ENCODE measurements at places on chromosomes 3 and 15.

DNA sequence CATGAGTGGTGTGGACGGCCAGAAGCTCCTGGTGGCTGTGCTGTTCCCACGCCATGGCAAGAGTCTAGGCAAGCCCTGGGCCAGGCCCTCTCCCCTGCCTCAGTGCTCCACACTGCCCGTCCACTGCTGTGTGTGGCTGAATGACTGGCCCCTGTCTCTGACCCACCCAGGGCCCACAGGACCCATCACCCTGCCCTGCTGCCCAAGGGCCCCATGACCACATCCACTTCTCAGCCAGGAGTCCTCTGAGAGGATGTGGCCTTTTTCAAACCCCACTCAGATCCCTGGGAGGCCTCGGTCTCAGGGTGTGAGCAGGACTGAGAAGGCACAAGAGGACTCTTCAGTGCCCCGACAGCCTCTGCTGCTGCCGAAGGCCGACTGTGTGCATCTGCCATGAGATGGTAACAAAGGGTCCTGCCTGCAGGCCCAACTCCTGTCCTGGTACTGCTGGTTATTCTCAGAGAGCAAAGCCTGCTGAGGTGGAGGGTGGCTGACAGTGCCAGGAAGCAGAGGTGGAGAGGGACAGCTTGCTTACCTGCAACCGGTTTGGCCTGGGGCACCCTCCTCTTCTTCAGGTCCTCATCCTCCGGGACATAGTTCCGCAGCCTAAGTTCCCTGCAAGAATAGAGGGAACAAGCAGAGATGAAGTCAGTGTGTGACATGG lies 47.5 kb downstream of the PTH1R start:
- DNase-seq: no peak

DNA sequence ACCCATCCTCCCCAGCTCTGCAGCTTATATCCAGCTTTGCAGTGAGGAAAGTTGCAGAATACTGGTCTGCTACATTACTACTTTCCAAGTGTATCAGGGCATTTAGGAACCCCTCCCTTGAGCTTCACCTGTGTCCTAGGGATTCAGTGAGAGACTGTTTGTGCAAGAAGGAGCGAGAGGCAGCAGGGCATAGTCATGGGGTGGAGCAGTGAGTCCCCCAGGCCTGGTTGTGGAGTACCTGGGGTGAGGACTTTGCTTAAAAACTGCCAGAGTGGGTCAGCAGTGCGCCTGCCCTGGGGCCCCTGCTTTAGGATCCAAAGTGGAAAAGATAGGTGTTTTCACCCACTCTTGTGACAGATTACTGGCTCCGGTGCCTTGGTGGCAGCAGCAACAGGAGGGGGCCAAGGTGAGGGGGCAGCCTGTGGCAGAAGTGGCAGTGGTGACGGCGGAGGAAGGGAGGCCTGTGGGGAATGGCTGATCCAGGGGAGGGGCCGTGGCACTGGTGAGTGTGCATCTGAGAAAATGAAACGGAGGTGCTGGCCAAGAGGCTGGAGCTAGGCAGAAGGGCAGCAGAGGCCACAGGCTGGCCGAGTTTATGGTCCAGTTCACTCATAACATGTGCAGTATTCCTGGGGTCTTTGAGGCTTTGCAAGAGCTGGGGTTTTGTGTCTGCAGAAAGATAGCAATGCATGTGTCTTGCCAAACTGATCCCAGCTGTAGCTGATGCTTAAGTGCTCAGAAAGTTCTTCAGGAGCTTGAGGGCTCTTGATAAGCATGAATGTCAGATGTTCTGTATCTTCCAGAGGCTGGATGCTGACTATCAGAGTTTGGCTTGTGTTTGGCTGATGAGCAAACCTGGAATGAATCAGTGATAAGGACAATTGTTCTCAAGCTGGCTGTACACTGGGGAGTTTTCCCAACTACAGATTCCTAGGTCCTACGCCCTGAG lies 43.4 kb downstream of the GOLGA6A start:
- DNase-seq: no peak

DNA sequence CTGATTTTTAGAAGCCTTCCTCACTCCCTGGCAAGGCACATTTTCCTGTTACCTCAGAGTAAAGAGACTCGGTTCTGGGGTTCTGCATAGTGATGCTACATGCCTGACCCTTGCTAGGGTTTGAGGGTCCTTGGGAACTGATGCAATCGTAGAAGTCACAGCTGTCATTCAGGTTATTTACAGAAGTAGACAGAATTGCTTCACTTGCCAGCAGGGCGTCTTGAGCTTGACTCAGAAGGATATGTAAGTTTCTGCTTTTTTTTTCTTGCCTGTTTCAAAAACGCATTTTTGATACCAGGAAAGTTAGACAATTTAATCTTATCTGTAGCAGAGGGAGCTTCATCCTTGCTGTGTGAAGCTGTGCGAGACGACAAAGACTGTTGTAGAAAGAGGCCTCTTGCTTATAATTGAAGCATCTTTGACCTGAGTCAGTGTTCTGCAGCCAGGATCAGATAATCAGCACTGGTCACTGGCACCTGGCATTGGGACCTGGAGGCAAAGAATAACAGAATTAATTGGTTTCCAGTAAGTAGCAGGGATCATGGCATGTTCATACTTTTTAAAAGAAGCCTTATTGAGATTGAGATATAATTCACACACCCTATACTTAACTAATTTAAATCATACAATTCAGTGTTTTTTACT lies 24.8 kb downstream of the CACNA1D start:
- DNase-seq: no peak

- DNase-seq: no peak
Measured at GRCh38 chr15:77208241-77208640, 137.3 kb upstream of the TSPAN3 start.

DNA sequence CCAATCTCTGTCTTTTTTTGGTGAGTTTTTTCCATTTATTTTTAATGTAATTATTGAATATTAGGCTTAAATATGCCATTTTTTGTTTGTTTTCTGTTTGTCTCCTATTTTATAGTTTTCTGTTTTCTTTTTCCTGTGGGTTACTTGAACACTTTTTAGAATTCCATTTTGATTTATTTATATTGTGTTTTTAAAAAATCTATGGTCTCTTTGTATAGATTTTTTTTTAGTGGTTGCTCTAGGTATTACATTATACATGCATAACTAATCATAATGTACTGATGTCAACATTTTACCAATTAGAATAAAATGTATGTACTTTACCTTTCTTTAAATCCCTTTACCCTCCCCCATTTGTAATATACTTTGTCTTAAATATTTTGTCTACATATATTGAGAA lies 56.2 kb downstream of the RASA2 start:
- no peak for DNase-seq

- DNase-seq: no peak
Measured at GRCh38 chr3:14357463-14357862, 44.9 kb upstream of the SLC6A6 start.

Data from NCI-H1694 treated with DMSO at 0.1 percent for 48 hours (cell line).